ENCODE measurements at places on chromosomes 1 and 21.

DNA sequence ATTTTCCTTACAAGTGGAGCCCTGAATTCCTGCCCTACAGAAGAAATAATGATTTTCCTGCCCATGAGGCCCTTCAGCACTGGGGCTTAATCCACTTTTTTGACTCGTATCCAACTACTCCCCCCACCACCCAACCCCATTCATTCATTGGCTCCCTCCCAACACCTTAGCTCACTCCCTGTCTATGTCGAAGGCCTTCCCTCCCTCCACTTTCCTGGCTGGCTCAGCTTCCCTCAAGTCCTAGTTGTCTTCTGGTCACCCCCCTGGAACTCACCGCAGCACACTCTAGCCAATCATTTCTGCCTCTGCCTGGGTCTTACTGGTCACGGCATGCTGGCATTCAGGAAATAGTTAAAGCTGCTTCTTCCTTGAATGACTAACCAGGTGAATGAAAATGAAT lies 118.9 kb downstream of the PGBD5 start:
- no peak for DNase-seq

DNA sequence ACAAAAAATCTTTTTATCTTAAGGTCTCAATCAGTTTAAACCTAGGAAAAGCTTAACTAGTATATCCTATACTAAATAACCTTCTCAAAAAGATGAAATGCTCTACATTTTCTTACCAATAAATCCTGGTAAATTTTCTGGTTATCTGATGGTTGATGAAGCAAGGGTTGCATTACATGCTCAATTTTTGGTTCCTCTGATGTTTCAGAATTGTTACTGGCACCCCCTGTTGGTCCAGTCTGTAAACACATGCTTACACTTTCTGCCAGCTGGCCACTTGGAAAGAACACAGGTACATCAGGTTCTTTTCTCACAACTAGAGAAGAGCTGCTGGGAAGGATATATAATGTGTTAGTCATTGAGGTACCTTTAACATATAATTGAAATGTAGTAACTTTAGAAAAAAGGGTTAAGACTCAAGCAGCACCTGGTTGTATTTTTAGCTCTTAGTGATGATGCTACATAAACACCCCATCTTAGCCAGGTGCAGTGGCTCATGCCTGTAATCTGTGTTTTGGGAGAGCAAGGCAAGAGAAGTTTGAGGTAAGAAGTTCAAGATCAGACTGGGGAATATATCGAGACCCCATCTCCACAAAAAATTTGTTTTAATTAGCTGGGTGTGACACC lies 30.9 kb upstream of the TAL1 start:
- DNase-seq = peak; percentile 49

- DNase-seq = peak; percentile 61
Observed at GRCh38 chr21:36330904-36331303, 10.9 kb downstream of the MORC3 start.

GRCh38 chr1:201370500-201370899 lies 7.0 kb downstream of the TNNT2 start:
- no peak for DNase-seq

DNA sequence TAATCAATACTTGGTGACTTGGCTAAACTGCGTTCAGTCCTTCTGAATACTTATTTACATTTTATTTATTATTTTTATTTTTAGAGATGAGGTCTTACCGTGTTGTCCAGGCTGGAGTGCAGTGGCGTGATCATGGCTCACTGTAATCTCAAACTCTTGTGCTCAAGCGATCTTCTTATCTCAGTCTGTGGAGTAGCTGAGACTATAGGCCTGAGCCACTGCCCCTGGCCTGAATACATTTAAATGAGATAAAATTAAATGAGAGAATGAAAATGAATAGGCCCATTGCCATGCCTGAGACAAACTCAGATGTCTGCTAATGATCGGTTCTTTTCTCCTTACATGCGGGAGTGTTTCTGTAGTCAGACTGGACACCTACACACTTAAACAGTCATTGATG lies 86.0 kb downstream of the GALNT2 start:
- no peak for DNase-seq

DNA sequence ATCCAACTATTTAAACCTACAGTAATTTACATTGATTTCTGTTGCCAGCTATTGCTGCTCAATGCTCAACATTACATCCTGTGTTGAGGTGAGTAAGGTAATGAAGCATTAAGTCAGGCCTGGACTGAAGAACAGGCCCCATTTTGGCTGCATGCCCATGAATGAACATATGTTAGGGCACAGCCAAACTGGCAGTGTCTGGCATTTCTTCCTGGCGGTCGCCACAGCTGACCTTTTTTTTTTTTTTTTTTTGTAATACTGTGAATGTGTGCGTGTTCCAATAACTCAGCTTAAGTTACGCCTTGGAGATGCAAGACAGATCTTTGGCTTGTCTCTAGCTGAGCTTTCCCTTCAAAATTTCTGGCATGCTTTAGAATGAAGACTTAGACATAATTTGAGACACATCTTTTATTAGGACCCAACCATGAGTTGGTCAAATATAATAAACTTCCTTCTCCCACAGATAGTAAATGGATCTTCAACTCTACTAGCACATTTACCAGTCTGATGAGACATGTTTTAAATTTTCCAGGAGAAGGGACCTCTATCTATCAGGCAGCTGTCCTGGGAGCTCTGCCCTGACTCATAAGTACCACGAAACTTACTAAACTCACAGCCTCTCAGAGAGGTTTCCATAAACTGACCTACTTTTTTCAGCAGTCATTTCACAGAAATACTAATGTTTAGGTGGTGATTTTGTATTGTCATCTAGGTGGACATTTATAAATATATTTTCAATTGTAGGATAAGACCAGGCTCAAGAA lies 341.1 kb upstream of the RUNX1 start:
- no peak for DNase-seq

DNA sequence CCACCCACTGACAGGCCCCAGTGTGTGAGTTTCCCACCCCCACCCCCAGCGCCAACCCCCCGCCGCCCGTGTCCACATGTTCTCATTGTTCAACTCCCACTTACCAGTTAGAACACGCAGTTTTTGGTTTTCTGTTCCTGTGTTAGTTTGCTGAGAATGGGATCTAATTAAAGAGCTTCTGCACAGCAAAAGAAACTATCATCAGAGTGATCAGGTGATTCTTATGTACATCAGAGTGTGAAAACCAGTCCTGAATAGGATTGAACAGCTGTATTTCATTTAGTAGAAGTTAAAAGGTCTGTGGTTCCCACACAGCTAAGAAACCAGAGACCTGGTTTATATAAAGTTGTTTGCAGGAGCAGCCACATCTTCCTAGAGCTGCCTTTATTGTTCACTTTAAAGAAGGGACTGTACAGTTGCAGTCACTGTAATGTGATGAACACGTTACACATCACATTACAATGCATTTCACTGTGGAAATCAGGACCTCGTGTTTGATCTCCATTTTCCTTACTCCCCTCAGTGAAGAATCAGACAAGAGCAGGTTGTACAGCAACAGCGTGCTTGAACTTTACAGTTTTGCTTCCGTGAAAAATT lies 1.2 kb downstream of the GBP6 start:
- DNase-seq = no peak

DNA sequence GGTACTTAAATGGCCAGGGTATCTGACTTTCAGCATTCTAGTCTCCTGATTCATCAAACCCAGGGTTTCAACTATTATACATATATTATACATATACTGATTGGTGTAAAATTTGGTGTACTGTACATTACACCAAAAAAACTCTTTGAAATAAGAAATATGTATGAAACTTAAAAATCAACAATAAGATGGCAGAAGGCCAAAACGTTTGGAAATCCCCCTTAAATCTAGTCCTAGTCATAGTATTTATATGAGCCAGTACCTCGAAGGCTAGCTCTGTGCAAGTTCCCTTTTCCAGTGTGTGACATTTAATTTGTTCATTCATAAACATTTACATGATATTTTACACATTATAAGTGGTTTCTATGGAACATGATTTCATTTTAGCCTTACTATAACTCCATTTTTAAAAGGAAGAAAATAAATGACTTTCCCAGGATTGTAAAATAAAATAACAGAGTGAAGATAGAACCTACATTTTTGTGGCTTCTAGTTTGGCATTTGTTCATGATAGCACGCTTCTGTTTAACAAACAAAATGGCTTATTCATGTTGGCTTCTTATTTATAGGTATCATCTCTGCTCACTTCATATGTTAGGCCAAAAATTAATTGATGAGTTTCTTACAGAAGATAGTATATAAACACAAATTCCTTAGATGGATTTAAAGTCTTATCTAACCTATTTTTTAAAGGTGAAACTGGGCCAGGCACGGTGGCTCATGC lies 18.8 kb upstream of the ZNF281 start:
- no peak for DNase-seq

GRCh38 chr1:215043401-215043800 lies 39.1 kb upstream of the KCNK2 start:
- no peak for DNase-seq

Data from CD4-positive, alpha-beta T cell treated with Interleukin-2 at 100 ng/mL for 4 hours (primary cell).